Activated naive CD8-positive, alpha-beta T cell treated with anti-CD3 and anti-CD28 coated beads for 36 hours (primary cell): ENCODE measurements at places on chromosomes 12 and 14.

DNA sequence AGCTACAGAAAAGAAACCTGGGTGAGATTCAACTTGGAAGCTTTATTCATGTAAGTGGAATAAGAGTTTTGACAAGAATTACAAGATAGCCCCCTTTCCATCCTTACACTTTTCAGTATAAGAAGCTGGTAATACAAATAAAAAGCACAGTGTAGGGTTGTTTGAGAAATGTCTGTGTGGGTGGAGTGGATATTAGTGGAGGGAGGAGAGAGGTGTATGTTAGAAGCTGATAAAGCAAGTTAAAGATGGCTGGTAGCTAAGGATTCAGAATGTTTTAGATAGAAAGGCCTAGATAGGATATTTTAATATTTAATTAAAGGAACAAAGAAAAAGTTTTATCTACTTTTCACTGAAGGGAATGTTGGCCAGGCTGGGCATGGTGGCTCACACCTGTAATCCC lies 12.5 kb downstream of the CFAP54 start:
- DNase-seq, result no peak

DNA sequence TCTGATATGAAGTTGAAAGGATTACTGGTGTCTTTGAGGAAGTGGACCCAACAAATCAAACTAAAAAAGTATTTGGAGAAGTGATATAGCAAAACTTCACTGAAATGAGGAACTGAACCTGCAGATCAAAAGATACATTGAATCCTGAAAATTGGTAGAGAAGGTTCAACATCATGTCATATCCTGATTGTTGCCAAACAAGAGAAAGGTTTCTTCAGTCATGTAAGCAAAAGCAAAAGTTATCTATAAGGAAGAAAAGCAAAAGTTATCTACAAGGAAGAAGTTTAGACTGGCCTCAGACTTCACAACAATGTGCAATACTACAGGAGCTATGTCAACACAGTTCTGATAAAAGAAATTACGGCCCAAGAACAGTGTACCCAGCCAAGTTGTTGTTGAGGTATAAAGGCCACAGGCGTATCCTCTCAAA lies 142.7 kb downstream of the RAD51B start:
- no peak for DNase-seq

- no peak for DNase-seq
These were observed 125.0 kb upstream of the ATP2B1 start for GRCh38 chr12:89833337-89834252.

DNA sequence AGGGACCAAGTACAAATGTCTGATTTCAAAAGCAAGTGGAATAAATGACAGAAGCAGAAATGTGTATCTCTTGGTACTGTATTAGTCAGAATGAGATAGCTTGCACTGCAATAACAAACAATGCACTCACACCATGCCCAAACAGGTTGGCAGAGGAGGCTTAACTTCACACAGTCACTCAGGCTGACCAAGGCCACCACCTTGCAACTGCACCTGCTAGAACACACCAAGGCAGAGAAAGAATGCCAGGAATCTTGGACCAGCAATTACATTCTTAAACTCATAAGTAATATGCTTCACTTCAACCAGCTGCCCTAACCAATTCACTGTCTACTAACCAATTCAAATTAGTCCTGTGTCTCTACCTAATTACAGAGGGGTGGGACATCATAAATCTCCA lies 378.3 kb downstream of the BCL11B start:
- no peak for DNase-seq
